Gastroesophageal sphincter (tissue), 4 donors: ENCODE measurements at places on chromosomes 7 and 10. TPM values are rescaled to one million over a fixed set of nuclear protein-coding genes. Genes with fewer than 3 reads are reported as not detected.

HSPA12A gene
- total RNA-seq: 24.0 TPM

DNA sequence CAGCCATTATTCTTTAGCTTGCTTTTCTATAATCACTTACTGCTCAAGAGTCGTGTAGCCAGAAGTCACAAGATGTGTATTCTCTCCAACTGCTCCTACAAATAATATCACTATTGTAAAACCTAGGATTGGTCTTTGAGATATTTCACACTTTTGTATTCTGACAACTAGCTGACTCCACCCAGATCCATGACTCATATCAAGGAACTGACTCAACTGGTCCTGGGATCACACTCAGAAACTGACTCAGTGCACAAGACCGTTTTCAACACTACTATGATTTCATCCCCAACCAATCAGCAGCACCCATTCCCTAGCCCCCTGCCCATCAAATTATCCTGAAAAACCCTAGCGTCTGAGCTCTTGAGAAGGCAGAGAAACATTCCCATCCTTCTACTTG lies 56.5 kb upstream of the ORC5 start:
- ATAC-seq: no peak

DNA sequence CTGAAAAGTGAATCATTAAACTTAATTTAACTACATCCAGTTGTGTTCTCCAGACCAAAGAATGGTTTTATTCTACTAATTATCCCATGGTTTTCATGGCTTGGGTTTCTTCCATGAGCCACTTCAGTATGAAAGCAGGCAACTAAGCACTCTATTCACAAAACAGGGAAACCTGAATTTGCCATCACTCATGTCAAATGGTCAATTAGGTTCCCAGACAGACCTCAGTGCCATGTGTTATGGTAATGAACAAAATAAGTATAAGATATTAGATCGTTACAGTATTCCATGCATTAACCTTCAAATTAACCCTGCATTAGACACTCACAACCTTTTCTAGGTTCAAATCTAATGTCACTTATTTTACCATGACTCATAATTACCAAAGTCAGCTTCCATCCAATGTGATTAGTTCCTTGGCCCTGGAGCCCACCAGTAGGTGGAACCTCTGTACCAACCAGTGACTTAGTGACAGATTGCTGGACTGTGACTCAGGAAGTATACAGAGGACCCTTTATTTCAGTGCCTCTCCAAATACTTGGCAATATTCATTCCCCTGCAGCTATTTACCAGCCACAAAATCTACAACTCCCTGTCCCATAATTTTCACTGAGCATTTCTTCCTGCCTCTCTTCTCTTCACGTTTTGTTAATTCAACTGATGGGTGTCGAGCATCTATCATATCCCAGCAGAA lies 1270.2 kb upstream of the SORCS1 start:
- no peak for ATAC-seq

CUZD1 gene
- 1.4 TPM for total RNA-seq

DNA sequence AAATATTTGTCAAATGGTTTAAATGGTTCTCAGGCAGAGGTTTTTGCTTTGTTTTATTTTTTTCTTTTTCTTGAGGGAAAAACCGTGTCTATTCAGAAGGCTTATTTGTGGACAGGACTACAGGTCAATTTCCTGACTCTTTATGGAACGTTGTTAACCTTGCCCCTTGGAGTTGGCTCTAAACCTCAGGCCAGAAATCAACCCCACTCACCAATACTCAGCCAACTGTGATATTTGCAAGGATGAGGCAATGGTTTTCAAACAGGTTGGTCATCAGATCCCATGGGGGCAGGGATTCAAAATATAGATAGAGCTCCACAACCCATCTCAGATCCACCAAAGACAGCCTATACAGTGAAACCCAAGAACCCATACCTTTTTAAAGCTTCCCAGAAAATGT lies 10.2 kb downstream of the PDLIM1 start:
- no peak for ATAC-seq

PPP1R9A gene
- total RNA-seq: 37.0 TPM

TAS2R5 gene
- 0.27 TPM for total RNA-seq

- no peak for ATAC-seq
These were observed 125.1 kb downstream of the THSD7A start for GRCh38 chr7:11706666-11707605.

DNA sequence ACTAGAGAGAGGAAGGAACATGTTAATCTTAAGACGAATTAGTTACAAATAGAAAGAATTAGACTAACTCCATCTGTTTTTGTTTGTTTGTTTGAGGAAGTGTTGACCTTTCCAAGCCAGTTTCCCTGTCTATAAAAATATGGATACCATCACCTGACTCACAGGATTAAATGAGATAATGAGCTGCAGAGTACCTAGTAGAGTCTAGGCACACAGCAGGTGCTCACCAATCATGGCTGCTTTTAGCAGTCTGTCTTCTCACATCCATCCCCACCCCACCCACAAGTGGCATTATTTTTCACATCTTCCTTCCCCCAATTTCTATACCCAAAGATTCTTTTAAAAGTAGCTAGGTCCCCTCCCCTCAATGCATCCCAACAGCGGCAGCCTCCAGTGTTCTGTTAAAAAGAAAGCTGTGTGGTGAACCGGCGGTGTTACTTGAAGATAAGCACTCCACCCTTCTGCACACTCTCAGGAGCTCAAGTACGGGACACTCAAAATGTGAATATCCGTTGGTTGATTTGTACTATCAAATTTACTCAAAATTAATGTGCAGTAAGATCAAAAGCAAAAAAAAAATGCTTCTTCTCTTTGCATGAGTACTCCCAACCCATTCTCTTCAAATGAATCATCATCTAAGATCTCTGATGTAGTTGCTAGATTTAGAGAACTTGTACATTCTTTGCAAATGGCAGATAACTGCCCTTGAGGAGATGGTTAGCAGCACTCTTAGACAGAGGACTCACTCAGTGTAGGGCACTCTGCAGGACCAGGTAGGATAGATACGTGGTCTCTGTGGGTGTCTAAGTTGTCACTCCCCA lies 145.4 kb upstream of the ASAH2 start:
- no peak for ATAC-seq

FOXP2 gene
- total RNA-seq: 43.3 TPM

ASZ1 gene
- not detected for total RNA-seq

DNA sequence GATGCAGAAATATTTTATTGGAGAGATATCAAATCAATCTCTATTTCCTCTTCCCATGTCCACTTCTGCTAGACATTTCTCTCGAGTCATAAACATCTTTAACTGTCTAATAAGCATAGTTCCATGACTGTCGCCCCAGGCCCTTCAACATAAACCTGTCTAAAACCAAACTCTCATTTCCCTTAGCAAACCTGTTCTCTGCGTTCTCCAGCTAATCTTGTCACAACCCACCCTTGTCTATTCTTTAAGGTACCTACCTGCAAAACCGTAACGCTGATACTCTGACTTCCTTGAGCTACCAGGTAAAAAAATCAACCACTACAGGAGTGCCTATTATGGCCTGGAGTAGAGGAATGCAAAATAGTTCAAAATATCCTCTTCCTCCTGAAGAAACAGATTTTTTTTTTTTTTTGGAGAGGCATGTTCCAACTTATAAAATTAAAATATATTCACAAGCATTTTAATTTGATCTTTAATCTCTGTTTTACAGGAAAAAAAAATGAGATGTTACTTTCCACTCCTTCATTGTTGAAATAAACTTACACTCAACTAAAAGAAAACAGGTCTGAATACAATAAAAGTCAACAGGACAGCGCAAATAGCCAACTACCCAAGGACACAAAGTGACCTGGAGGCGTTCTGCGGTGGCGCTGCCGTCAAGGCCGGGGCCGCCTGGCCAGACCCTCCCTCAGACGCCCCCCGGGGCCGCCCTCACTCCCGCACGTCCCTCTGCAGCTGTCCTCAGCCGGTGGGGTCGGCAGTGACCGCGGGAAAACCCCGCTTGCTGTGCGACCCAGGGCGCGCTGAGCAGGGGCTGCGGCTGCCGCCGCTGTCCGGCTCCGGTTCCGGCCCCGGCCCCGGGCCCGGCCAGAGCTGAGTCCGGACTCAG lies 765 bp downstream of the SLC25A40 start:
- no peak for ATAC-seq

GIMAP6 gene
- 15.7 TPM for total RNA-seq

DNA sequence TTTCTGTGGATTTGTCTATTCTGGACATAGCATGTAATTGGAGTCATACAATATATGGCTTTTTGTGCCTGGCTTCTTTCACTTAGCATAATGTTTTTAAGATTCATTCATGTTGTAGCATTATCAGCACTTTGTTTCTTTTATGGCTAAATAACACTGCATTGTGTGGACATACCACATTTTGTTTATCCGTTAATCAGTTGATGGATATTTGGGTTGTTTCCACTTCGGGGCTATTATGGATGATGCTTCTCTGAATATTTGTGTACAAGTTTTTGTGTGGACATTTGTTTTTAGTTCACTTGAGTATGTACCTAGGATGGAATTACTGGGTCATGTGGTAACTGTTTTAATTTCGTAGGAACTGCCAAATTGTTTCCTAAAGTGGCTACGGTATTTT lies 6.4 kb downstream of the LCOR start:
- no peak for ATAC-seq

- no peak for ATAC-seq
These were observed 139.1 kb downstream of the PTPRN2 start for GRCh38 chr7:158448430-158449100.

DNA sequence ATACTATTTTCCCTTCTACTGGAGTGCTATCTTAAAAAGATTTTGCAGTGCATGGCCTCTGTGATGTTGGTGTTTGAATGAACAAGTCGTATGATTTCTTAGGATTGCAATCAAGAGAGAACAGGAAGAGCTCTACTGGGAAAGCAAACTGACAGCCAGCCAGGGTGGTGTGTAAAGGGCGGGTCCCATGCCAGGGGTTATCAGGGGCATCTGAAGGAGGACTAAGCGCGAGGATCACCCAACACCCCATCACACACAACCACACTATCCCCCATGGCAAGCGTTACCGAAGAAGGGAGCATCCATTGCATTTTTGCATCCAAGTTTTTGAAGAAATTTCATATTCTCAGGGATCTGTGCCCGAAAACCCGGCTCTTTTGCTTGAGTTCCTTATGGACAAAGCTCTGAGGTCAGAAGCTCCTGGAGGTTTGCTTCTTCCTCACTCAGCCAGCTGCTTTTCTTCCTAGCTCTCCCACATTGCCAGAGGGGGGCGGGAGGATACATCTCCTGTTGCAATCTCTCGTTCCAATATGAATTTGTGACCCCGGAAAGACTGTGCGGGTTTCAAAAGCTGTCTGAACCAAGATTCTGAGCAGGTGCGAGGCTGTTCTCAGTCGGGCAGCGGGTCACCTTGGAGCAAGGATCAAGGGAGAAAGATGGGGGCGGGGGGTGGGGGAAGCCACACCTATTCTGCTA lies 5.2 kb downstream of the NEUROD6 start:
- no peak for ATAC-seq

GRCh38 chr10:18449611-18450026 lies 201.8 kb downstream of the NSUN6 start:
- ATAC-seq: no peak

- ATAC-seq: no peak
These were observed 628.6 kb upstream of the ANKRD30A start for GRCh38 chr10:36496758-36497157.

- no peak for ATAC-seq
These were observed 187.1 kb downstream of the LRRC4 start for GRCh38 chr7:127844165-127844564.

DNA sequence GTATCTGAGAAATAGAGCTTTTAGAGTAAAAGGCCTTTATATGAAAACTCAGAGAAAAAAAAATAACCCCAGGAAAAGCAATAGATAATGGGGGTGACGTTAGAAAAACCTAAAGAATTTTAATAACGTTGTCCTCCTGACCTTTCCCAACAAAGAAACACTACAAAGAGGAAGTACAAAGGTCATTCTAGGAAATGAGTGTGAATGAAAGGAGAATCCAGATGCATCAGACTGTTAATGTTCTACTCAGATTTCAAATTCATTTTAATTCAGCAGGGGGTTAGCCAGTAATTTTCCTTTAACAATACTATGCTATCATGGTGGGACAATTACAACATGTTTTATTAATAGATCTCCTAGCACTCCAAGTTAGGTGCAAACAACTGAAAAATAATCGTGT lies 73.8 kb upstream of the CDK1 start:
- no peak for ATAC-seq

DNA sequence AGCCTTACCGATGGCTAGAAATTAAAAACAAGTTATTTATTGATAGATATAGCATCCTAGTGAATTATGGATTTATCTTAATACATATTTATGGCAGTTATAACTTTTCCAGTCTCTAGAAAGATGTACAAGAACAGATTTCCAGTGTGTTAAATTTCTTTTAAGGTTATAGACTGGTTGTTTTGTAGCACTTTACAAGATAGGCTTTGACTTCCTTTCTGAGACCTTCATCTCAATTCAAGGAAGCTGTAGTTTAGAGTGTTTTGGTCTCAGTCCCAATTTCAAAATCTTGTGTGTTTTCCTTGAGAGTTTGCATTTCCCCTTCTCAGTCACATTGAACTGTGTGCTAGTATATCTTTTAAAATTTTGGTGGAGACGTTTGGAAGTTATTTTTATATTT lies 30.1 kb downstream of the PLEKHA1 start:
- ATAC-seq: no peak

GRCh38 chr10:50992356-50992901 lies 81.9 kb upstream of the PRKG1 start:
- no peak for ATAC-seq

UBE2D1 gene
- total RNA-seq: 17.1 TPM

GRCh38 chr7:153859239-153859638 lies 193.0 kb upstream of the DPP6 start:
- ATAC-seq: no peak

- ATAC-seq: no peak
These were observed 414.8 kb upstream of the MKI67 start for GRCh38 chr10:128540781-128541761.

DNA sequence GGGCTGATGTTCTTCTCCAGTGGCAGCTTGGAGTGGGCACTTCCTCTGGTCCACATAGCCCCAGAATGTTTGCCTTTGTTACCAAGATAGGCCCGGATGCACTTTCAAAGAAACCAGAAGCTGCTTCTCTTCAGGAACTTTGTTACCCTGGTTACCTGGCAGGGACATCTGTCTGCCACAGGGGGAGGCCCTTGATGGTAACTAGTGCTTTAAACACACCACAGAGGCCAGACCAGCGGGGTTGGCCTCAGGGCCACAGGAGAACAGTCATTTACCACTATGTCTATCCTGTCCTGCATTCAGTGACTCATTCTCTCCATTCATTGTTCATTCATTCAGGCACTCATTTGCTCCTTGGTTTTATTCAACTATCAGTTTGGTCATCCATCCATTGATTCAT lies 11.9 kb upstream of the PLEKHA1 start:
- ATAC-seq: no peak

- no peak for ATAC-seq
These were observed 92.8 kb downstream of the CHN2 start for GRCh38 chr7:29287366-29287765.

CLEC5A gene
- 0.13 TPM for total RNA-seq

DNA sequence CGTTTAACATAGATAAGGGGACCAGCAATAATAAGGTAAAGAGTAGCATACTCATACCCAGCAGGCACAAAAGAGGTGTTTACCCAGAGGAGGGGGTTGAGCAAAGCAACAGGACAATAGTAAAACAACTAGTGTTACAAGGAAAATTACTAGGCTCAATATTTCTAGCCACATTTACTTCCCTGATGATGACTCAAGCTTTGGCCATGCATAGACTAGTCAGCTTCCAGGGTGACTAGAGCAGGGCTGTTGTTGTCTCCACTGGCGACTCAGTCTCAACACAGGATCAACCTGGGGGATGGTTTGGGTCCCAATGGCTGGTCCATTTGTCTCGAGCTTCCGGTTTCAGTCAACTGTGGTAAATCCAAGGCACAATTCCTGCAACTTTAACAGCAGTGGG lies 217.7 kb upstream of the KCND2 start:
- no peak for ATAC-seq

VWDE gene
- total RNA-seq: not detected

GRCh38 chr7:139820089-139820488 lies 9.0 kb upstream of the TBXAS1 start:
- ATAC-seq: no peak

TLX1 gene
- total RNA-seq: not detected
